Neural progenitor cell (in vitro differentiated cells): ENCODE measurements at places on chromosomes 1 and 21. TPM values are rescaled to one million over a fixed set of nuclear protein-coding genes. Genes with fewer than 3 reads are reported as not detected.

The KIF26B gene
- total RNA-seq = 0.47 and 1.2 TPM in 2 replicates

The TDRKH gene
- total RNA-seq = 26.3 and 30.4 TPM in 2 replicates

The ADGRL2 gene
- 201 and 270 TPM in 2 replicates for total RNA-seq

The CFHR2 gene
- not detected in 2 replicates for total RNA-seq

The P3R3URF gene
- not detected in 2 replicates for total RNA-seq

The KRTAP7-1 gene
- not detected in 2 replicates for total RNA-seq

The HSD17B7 gene
- total RNA-seq = 48.0 and 53.6 TPM in 2 replicates

The DNM3 gene
- 1.1 and 1.2 TPM in 2 replicates for total RNA-seq

The EPHA10 gene
- 0.53 TPM in 1 of 2 replicates, not detected in the other for total RNA-seq

The LRRC8D gene
- total RNA-seq = 32.6 and 55.7 TPM in 2 replicates

The PFDN2 gene
- 57.6 and 74.1 TPM in 2 replicates for total RNA-seq

DNA sequence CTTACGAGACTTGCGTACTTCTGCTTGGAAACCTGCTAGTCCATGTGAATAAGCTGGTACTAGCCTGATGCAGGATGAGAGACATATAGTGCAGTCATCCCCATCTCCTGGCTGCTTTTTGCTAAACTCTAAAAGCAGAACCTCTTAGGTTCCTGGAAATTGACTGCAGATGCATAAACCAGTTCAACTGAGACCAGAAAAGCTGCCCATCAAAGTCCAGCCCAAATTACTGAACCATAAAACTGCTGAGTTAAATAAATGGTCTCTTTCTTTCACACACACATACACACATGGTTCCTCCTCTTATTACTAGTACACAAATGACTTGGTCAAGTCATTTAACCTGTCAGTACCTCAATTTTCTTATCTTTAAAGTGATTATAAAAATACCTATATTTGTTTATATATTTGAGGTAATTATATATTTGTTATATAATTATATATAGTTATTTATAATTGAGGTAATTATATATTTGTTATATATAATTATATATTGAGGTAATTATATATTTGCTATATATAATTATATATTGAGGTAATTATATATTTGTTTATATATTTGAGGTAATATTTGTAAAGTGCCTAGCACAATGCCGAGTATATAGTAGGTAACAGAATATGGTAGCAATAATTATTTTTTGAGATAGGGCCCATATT is 25.2 kb upstream of the RABGAP1L start:
- H3K27ac ChIP-seq = no peak overlapping the region
- DNase-seq = no peak
- no peaks in the 10 kb centered on the region for H3K27me3 ChIP-seq
- no peak overlapping the region for H3K4me3 ChIP-seq

DNA sequence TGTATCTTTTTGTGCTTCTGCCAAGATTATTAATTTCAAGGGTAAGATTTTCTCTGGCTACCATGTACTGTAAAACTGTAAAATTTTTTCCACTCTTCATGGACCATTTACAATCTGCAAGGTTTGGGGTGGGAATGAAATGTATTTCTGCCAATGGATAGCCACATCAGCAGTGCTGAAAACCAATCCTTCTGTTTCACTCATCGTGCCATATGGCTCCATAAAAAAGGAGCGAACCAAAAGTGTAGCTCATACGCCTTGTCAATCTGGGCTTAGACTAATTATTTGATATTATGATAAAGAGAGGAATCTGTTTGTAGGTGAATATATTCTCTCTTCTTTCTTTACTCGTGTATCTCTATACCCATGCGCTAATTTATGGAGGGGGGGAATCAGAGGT is 3.0 kb upstream of the SLC44A5 start:
- H3K4me1 ChIP-seq = peaks cover 10% of the 10 kb centered on the region
- H3K36me3 ChIP-seq = no peaks in the 10 kb centered on the region
- peak overlapping the region; percentile 73 for H3K4me3 ChIP-seq
- H3K27ac ChIP-seq = no peak overlapping the region
- H3K27me3 ChIP-seq = peaks cover 53% of the 10 kb centered on the region

DNA sequence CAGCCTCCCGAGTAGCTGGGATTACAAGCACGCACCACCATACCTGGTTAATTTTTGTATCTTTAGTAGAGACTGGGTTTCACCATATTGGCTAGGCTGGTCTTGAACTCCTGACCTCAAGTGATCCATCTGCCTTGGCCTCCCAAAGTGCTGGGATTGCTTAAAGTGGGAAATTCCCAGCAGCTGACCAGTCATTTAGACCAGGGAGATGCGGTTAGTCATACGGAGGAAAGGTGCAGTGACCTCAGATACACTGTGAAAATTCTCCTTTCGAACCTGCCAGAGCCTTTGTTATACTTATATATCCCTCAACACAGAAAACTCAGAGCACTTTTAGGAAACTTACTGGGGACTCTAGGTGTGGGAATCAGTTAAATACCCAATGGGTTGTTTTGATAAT is 39.6 kb downstream of the MAP10 start:
- H3K36me3 ChIP-seq = no peaks in the 10 kb centered on the region
- H3K4me3 ChIP-seq = no peak overlapping the region
- H3K4me1 ChIP-seq = peaks cover 26% of the 10 kb centered on the region
- DNase-seq = no peak

GRCh38 chr1:231106347-231106746 is 55.5 kb upstream of the TRIM67 start:
- H3K4me1 ChIP-seq = peaks cover 3% of the 10 kb centered on the region
- H3K27me3 ChIP-seq = peaks cover 17% of the 10 kb centered on the region
- H3K4me3 ChIP-seq = no peak overlapping the region
- no peak overlapping the region for H3K27ac ChIP-seq
- DNase-seq = no peak

GRCh38 chr1:153922076-153922971 is 448 bp downstream of the GATAD2B start:
- no peaks in the 10 kb centered on the region for H3K27me3 ChIP-seq
- peaks cover 21% of the 10 kb centered on the region for H3K4me1 ChIP-seq
- DNase-seq = peak; percentile 92
- H3K36me3 ChIP-seq = no peaks in the 10 kb centered on the region
- peak overlapping the region; percentile 99 for H3K4me3 ChIP-seq

GRCh38 chr1:156658496-156658895 is 16.6 kb downstream of the BCAN start:
- peaks cover 63% of the 10 kb centered on the region for H3K27me3 ChIP-seq
- no peaks in the 10 kb centered on the region for H3K36me3 ChIP-seq
- H3K4me1 ChIP-seq = peaks cover 41% of the 10 kb centered on the region
- H3K27ac ChIP-seq = no peak overlapping the region
- no peak for DNase-seq

- no peak overlapping the region for H3K27ac ChIP-seq
- H3K4me3 ChIP-seq = no peak overlapping the region
- H3K36me3 ChIP-seq = no peaks in the 10 kb centered on the region
- peaks cover 18% of the 10 kb centered on the region for H3K4me1 ChIP-seq
- H3K27me3 ChIP-seq = no peaks in the 10 kb centered on the region
Measured at GRCh38 chr1:83769594-83770318, 229.2 kb downstream of the TTLL7 start.

- no peaks in the 10 kb centered on the region for H3K27me3 ChIP-seq
- no peaks in the 10 kb centered on the region for H3K4me1 ChIP-seq
- no peak overlapping the region for H3K4me3 ChIP-seq
- no peaks in the 10 kb centered on the region for H3K36me3 ChIP-seq
- no peak for DNase-seq
- no peak overlapping the region for H3K27ac ChIP-seq
Measured at GRCh38 chr21:15625363-15625762, 104.4 kb upstream of the USP25 start.
